ENCODE measurements at places on chromosomes 5 and 9.

- no peak for DNase-seq
Observed at GRCh38 chr9:35051069-35051967, 21.1 kb downstream of the VCP start.

DNA sequence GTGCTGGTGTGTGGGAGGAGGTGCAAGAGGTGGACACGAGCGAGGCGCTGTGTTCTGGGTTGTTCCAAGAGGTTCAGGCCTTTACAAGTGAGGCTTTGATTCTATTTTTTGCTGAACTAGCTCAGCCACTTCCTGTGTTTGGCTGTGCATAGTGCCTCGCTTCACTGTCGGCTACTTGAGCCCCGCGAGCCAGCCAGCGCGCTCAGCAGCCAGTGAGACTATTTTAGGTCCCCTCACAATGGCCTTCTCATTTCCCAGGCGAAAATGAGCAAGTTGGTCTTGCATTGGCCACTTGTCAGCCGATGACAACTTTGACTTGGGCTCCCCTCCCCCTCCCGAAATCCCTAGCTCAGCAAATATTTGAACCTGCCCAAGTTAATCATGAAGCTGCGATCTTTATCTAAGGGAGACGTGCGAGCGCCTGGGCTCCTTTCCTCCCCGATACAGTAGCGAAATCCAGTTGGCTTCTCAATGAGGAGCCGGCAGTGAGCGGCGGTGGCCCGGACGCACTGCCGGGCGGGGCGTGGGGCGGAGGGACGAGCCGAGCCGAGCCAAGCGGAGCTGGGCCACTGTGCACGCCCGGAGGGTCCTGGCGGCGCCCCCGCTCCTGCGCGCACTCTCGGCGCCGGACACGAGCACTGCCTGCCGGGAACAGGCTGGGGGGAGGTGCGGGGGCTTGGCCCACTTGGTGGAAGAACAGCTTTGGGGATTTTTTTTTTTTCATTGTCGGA, 72.6 kb downstream of the PIK3R1 start:
- DNase-seq, result peak; percentile 94

DNA sequence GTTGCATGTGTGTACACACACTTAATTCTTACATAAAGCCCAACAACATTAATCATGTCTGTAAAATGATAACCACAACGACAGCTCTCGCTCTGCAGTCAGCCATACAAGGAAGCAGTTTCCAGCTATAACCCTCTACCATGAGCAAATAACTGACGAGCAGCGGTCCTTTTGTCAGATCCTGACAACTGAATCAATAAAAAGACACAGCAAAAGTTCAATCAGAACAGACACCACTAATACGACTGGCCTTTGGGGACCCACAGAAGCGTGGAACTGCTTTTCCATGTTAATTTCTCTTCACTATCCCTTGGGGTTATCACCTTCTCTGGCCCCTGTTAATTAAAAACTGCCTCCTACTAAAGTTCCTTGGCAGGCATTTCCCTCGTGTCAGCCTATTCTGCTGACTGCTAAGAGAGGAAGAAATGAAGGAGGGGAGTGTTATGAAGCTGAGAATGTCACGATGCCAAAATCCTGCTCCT, 722.8 kb upstream of the GRAMD2B start:
- DNase-seq, result peak; percentile 63

GRCh38 chr5:53453898-53454718, 26.3 kb upstream of the FST start:
- no peak for DNase-seq

- DNase-seq, result peak; percentile 92
Observed at GRCh38 chr9:36258208-36258995, at the start of gene GNE. GNE (minus strand) TSS chr9:36258448; CDS start chr9:36249355, 9,093 bp downstream.
